ENCODE measurements at places on chromosomes 1 and 21.
A peak's percentile ranks its signal among the peaks of the same experiment; 100 is the strongest.

GRCh38 chr1:145871994-145872924 is 13.4 kb upstream of the PIAS3 start:
- DNase-seq: peak; percentile 4

GRCh38 chr1:17130138-17130635 is 10.9 kb upstream of the PADI2 start:
- no peak for DNase-seq

DNA sequence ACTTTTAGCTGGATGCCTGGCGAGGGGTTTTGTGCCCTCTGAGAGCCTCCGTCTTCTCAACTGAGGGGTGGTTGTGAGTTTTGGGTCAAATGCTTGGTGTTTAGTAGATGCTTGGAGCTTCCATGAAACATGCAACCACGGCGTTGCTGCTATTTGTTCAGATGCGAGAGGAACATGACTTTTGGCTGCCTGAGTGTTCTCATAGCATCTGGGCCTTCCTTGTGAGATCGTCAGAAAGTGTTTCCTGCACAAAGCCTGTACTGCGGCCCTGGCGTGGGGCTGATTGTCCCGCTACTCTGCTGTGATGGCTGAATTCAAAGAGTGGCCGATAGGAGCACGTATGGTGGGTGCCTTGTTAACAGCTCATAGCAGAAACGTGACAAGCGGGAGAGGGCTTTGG is 69.8 kb upstream of the FAM3B start:
- DNase-seq: no peak

DNA sequence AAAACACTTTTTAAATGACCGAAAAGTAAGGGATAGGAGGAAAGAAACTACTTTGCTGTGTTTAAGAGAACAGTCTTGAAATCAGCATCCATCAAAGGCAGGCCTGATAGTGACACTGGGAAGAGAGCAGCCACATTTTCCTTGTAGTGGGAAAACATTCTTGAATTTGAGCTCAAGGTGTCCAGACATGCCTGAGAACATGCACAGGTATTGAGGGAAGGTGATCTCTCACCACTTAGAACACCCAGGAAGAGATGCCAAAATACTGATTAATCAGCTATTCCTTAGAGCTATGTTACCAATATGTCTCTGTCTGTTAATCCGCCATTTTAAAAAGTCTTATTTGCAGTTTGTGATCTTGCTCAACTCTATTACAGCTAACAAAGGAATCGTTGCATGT is 25.9 kb downstream of the IL12RB2 start:
- no peak for DNase-seq

DNA sequence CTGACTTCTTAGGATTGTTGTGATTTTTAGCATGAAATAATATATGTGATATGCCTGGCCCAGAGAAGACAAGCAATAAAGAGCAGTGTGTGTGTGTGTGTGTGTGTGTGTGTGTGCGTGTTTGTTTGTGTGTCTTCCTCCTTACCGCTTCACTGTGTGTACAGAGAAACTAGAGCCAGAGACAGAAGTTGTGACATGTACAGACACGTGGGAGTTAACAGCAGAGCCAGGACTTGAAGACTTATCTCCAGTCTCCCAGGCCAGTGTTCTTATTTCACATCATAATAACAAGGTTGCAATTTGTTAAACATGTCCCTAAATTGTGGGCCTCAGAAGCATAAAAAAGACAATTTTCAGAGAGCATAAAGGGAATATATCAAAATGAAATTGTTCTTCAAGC is 192.0 kb upstream of the JUN start:
- DNase-seq: no peak

- no peak for DNase-seq
Observed at GRCh38 chr1:203117611-203118575, 9.6 kb upstream of the ADORA1 start.

DNA sequence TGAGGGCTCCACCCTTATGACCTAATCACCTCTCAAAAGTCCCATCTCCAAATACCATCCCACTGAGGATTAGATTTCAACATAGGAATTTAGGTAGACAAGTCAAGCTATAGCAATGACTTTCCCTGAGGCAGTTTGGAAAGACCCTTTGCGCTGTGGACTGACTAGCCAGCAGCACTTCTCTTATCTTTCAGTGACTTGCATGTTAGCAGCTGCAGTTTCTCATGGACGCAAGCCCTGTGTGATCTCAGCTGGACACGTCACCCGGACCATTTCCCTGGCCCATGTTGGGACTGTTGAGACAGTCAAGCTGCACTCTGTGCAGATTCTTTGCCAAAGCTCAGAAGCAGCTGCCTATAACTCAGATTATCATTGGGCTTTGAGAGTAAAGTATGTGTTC is 408.1 kb upstream of the USP24 start:
- no peak for DNase-seq

GRCh38 chr1:215079456-215079855 is 3.1 kb upstream of the KCNK2 start:
- DNase-seq: no peak

GRCh38 chr1:90387805-90388204 is 329.3 kb downstream of the BARHL2 start:
- no peak for DNase-seq

DNA sequence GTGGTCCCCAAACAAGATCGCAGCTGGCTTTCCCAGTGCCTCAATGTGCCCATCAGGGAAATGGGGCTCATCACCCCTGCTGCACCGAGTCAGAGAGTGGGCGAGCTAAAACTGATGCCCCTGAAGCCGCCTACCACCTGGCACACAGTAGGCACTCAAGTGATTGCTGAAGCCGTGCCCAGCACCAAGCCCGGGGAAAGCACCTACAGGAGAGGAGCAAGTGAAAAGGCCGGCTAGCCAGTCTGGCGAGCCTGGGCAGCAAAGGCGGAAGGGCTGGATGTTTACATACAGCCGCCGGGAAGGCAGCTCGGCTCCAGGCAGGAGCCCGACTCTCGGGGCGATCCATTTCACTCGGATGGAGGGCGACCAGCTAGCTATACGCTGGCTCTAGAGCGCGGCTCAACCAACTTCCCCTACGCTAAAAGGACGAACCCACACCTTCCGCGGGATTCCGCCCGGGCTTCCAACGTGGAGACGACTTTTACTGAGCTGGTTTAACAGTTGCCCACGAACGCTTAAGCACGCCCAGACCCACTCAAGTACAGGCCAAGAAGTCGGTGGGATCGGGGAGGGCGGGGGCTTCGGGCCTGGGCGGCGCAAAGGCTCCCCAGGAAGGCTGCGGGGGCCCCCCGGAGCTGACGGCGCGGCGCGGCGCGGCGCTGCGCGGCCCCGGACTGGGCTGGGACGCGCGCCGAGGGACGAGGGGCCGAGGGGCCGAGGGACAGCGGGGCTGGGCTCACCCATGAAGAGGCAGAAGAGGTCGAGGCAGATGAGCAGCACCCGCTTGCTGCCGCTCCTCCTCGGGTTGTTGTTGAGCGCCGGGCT is 1.0 kb downstream of the PLPP3 start:
- no peak for DNase-seq

- DNase-seq: no peak
Observed at GRCh38 chr1:109258481-109259466, 9.4 kb downstream of the CELSR2 start.

- DNase-seq: no peak
Observed at GRCh38 chr1:37631036-37631435, 3.7 kb downstream of the RSPO1 start.

- no peak for DNase-seq
Observed at GRCh38 chr1:162236201-162236600, 140.5 kb downstream of the SPATA46 start.

- DNase-seq: no peak
Observed at GRCh38 chr1:208127792-208128529, 116.2 kb downstream of the PLXNA2 start.

DNA sequence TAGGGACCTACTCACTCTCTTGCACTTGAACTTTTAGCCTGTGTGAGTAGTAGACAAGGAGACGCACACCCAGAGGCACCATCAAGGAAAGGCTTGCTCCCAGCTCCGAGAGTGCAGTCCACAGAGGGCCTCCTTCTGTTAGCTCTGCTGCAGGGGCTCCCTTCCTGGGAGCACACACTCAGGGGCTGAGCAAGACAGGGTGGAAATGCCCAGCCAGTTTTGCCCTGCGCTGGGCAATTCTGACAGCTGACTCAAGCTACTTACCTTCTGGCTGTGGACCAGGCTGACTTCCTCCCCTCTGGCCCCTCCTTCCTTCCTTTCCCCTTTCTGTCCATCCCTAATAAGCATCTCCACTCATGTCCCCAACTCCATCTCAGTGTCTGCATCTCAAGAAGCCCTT is 449.1 kb downstream of the PTPRU start:
- no peak for DNase-seq

DNA sequence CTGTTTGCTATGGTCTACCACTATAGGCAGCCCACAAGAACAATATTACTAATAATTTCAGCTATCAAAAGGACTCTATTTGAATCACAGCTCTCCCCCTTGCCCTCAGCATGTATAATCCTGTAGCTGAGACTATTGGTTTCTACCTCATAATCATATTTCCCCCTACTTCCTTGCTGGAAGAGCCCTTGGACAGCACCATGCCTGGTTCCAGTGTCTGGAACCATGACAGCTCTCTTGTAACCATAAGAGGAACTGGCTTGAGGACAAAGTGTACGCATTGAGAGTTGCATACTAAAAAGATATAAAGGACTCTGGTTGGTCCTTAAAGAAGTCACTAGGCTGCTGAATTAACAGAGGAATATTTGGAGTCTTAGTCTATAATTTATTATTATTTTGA is 110.7 kb upstream of the ZRANB2 start:
- DNase-seq: no peak

GRCh38 chr1:3000214-3000613 is 21.1 kb upstream of the ACTRT2 start:
- no peak for DNase-seq

GRCh38 chr1:201108614-201109013 is 3.6 kb downstream of the CACNA1S start:
- no peak for DNase-seq

DNA sequence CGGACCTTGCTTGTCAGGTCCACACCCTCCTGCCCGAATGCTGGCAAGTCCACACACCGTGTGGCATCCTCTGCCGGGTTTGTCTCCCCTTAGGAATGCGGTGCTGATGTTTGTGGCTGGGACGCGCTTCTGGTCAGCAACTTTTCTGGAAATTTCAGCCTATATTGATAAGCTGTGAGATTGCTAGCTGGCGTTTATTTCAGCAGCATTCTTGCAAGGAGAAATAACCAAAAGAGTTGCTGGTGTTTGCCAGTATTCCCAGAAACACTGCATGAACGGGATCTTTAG is 601 bp downstream of the CEPT1 start:
- DNase-seq: no peak

DNA sequence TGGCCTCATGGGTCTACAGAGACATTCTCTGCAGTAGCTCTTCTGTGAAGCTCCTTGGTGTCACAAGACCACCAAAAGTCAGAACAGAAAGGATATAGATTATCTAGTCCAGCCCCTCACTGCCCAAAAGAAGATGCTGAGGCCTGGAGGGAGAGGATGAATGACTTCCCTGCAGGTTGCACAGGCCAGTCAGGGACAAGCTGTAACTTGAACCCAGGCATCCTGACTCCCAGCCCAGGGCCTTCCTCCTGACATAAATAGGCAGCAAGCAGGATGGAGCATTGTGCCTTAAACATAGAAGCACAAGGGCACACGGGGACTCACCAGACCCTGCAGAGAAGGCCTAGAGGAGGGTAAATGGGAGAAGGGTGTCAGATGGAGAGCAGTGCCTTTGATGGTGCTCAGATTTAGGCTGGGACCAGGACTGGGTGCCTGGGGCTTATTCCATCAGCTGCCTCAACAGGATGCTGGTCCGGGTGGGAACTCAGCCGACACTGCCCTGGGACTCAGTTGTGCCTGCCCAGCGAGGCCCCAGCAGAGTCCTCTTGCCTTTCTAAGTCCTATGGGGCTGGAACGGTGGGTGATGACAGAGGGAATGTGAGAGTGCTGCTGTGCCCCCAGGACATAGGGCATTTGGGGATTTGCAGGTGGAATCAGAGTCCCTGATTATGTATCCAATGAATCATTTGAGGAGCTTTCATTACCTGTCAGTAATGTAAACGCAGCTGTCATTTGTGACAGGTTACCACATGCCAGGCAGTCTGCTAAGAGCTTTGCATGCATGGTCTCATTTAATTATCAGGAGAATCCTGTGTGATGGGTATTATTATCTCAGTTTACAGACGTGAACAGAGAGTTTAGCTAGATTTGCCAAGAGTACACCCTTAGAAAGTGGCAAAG is 13.2 kb downstream of the S100A7A start:
- DNase-seq: no peak

DNA sequence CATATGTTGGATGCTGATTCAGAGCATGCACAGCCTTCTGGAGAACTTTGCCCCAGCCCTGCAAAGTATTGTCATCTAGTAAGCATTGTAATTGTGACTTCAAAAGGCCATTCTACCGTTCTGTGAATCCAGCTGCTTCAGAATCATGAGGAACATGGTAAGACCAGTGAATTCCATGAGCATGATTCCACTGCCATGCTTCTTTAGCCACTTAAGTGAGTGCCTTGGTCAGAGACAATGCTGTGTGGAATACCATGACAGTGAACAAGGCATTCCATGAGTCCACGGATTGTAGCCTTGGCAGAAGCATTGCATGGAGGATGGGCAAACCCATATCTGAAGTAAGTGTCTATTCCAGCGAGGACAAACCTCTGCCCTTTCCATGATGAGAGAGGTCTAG is 123.7 kb downstream of the S1PR1 start:
- DNase-seq: no peak

- DNase-seq: no peak
Observed at GRCh38 chr1:201715801-201716741, 112.9 kb upstream of the IPO9 start.

GRCh38 chr1:17401841-17402240 is 29.8 kb downstream of the PADI6 start:
- DNase-seq: no peak

All from stimulated activated CD8-positive, alpha-beta memory T cell treated with anti-CD3 and anti-CD28 coated beads, Interleukin-2, amount 100 ng/mL, for 1 hour (primary cell).